MG63 (cell line): ENCODE measurements at places on chromosomes 2 and 18. TPM values are rescaled to one million over a fixed set of nuclear protein-coding genes. Genes with fewer than 3 reads are reported as not detected.

GRCh38 chr2:111108745-111109271 lies 11.9 kb upstream of the BCL2L11 start:
- no peak for DNase-seq

- peak; percentile 35 for DNase-seq
Observed at GRCh38 chr2:222304737-222305515, 6.1 kb upstream of the PAX3 start.

DNA sequence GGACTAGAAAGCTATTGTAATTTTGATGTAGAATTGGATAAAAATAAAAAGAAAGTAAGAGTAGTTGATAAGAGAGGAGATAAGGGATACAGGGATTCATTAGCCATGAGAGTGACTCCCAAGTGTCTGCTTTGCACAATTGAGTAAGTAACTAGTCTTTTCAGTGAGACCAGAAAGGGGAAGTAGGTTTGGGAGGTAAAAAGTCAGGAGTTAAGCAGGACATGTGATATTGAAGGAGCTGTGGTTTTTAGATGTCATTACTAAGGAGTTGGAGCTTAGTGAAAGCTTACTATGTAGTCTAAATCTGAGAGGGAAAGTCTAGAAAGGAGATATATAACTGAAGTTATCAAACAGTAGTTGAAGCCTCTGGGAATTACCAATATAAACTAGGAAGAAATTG lies 93.4 kb downstream of the SLC5A7 start:
- no peak for DNase-seq

- no peak for DNase-seq
Observed at GRCh38 chr2:27324720-27325119, 1.8 kb upstream of the MPV17 start.

- DNase-seq, result no peak
Observed at GRCh38 chr2:206569470-206569869, 72.8 kb upstream of the FAM237A start.

GRCh38 chr2:6924101-6924923 lies 7.1 kb downstream of the RNF144A start:
- DNase-seq, result no peak

DNA sequence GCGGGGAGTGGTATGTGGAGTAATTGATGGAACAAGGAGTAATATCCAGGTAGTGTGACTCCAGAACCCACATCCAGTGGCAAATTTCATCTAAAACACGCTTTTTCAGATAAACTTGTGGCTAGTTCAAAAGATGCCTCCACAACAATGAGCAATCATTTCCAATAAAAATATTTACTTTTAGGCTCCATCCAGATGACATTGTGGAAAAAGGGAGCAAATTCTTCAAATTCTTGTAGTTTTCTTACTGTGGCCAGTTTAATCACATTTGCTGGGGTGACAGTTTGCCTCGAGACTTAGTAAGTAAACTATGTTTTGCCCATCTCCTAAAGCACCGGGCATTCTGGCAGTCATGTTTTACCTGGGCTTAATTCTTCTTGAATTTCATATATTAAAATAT lies 243.6 kb downstream of the IRS1 start:
- DNase-seq, result no peak

GRCh38 chr2:200786826-200787225 lies 24.9 kb upstream of the BZW1 start:
- peak; percentile 67 for DNase-seq

DNA sequence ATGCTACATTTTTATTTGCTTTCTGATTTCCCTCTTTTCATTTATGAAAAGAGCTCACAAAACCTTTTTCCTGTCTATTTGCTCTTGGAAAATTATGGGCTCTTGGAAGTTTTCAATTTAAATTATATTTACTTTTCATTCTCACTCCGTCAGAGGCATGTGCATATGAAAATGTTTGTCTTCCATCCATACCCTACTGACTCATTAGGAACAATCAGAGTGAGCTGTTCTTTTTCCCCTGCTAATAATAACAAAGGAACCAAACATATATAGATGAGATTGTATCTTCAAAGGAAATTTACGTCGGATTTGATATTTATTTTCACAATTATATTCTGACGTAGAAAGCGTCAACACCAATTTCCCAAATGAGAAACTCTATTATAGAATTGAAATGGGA lies 1101.2 kb downstream of the TSN start:
- DNase-seq, result no peak

- DNase-seq, result peak; percentile 6
Observed at GRCh38 chr2:166074430-166074829, 53.4 kb downstream of the SCN1A start.

GRCh38 chr2:169007941-169008340 lies 23.2 kb downstream of the ABCB11 start:
- no peak for DNase-seq

DNA sequence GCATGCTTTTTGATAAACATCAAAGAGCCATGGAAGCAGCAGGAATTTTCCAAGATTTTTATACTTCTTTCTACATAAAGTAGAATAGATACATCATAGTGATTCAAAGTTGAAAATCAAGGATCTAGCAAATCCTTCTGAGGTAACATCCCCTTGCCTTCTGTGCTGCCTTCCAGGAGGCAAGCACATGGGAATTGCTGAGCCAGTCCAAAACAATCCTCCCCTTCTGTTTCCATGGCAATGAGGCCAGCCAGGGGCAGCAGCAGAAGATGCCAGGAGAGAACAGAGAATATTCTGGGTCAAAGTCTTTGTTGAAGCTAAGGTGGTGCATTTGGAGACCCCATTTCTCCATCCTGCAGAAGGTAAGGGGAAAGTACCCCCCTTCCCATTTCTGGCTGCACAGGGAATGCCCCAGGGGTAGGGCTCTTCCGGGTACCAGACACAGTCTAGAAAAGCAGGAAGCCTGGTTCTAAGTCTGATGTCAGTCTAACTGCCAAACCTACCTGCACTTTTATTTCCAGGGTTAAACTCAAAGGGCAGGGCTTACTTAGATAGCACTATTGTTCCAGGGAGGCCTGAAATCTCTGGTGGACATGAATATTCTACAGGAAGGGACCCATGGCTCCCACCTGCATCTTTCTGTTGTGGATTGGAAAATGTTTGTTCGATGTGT lies 22.1 kb downstream of the CENPA start:
- DNase-seq, result no peak

- DNase-seq, result no peak
Observed at GRCh38 chr2:40284797-40285196, 167.1 kb downstream of the SLC8A1 start.

GRCh38 chr2:231287696-231288095 lies 89.3 kb downstream of the ARMC9 start:
- no peak for DNase-seq

DNA sequence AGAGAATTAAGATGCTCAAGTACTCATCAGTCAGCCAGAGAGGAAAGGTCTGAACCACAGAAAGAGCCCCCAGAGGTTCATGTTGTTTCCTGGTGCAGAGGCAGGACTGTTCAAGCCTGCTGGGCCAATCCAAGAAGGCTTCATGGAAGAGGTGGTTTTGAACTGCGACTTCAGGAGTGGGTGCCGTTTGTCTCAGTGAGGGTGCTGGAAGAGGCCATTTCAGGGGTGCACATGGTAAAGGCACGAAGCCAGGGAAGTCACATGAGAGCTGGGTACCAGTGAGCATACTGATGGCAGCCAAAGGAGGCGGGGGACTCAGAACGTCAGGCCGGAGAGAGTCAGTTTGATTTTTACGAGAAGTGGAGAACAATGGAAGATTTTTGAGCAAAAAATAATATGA lies 55.5 kb downstream of the EMILIN2 start:
- DNase-seq, result no peak

DNA sequence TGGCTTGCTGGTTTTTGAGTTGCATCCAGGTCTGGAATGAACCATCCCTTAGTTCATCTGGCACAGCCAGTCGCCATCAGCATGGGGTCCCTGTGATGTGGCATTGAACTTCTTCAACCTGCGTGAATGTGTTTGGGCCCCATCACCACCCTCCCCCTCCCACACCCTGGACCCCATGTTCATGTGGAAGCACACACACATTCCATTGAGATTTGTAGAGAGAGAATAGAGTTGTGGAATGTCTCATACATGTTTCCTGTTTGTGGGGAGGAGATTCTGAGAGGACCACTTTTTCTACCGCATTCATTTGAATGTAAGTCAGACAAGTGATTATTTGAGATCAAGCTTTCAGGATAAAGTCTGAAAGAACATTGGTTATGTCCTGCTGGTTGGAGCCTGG lies 117.6 kb upstream of the EML6 start:
- DNase-seq, result peak; percentile 15

GRCh38 chr2:58035352-58035751 lies 11.3 kb upstream of the VRK2 start:
- no peak for DNase-seq

DNA sequence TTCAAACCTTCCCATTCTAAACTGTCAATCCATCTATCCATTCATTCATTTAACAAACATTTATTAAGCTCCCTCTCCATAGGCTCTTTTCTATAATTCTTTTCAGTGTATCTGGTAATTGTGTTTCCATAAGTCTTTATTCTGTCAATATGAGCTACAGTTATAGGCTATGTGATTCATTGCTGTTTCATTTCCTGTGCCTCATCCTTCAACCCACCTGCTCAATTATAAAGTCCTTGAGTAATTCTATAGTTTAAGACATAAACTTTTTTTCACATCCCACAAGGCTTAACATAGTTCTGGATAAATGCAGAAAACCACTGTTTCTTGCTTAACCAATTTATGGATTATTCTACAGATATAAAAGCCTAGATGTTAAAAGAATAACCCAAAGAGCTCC lies 84.2 kb upstream of the PIK3C3 start:
- DNase-seq, result no peak

DNA sequence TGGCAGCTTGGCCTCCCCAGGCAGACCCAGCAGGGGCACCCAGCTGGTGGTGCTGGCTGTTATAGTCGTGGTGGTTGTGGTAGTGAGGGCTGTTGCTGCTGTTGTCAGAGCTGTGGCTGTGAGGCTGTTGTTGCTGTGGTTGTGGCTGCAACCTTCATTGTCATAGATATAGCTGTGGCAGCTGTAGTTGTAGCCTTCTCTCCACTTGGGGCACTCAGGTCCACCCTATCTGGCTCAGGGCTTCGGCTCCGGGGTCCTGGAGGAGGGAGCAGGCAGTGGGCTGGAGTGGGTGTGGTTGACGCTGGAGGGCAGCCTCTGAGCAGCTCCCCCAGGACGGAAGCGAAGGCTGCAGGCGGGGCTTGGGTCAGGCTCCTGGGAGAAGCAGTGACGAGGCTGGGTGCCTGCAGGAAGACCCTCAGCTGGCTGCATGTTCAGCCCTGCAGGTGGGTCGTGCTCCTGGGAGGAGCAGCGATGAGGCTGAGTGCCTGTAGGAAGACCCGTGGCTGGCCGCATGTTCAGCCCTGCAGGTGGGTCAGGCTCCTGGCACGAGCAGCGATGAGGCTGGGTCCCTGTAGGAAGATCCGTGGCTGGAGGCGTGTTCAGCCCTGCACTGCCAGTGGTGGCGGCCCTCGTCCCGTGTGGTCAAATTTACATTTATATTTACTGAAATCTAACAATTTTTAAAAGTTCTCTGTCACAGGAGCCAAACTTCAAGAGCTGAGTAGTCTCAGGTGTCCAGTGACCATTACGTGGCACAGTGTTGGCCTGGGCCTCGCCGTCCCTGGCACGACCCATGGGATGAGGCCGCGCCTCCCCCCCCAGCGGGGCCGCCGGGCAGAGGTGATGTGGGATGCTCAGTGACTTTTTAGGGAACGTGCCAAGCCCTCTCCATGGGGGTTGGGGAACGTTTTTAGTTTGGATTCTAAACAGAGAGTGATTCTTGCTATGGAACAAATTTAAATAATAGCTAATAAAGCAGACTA lies 79.2 kb upstream of the PXDN start:
- no peak for DNase-seq

- DNase-seq, result no peak
Observed at GRCh38 chr18:68960355-68960754, 162.5 kb downstream of the CCDC102B start.

DNA sequence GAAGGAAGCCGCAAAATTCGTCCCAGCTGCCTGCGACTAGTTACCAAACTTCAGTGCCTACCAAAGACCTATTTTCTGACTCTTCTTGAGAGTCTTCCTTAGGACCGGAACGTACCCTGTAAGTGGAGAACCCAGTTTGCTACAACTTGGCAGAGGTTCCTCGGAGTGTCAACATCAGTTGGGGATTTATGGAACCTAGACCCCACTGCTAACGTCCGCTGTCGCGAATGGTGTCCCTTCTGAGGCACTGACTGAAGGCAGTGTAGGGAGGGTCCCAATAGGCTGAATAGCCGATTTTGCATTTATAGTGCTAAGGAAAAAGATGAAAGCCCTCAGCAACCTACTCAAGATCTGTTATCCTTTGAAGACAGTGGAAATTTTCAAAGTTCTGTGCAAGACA lies 568 bp upstream of the STK17B start:
- no peak for DNase-seq

GRCh38 chr18:45733535-45733934 lies 9.6 kb downstream of the SLC14A1 start:
- DNase-seq, result no peak

DNA sequence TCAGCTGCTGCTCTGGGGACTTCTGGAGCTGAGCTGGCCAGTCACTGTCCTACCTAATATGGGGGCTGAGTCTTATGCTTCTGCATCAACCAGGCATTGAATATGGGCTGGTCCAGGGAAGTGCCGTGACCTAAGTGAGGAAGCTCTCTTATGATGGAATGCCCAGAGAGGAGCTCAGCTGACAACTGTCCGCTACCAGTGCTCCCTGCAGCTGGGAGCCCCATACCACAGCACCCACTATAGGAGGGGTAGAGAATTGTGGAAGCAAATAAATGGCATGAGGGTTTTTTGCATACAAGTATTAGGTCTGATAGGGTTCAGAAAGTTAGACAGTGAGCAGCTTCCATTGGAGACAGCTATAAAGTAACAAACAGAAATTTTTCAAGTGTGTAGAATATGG lies 4.5 kb downstream of the TIMM21 start:
- DNase-seq, result no peak

GRCh38 chr2:94984964-94985575 lies 40.4 kb upstream of the MAL start:
- peak; percentile 2 for DNase-seq

GRCh38 chr18:58314284-58314683 lies 270.3 kb downstream of the NEDD4L start:
- DNase-seq, result peak; percentile 80

GRCh38 chr2:102437122-102437521 lies 14.2 kb downstream of the IL18RAP start:
- no peak for DNase-seq

Gene UBXN4
- total RNA-seq, result 46.3 and 63.0 TPM in 2 replicates

Gene ANKRD30BL
- total RNA-seq, result not detected in 2 replicates

Gene INPP5D
- total RNA-seq, result not detected in 2 replicates

Gene THSD7B
- not detected in 2 replicates for total RNA-seq

Gene AMMECR1L
- total RNA-seq, result 12.9 and 17.2 TPM in 2 replicates

Gene TUBB8B
- total RNA-seq, result not detected in 2 replicates

Gene FEV
- total RNA-seq, result not detected in 2 replicates

Gene ANO7
- 0.10 TPM in 1 of 2 replicates, not detected in the other for total RNA-seq

Gene SLC9A2
- not detected in 2 replicates for total RNA-seq

Gene DCDC2C
- not detected in 2 replicates for total RNA-seq

Gene NLRC4
- total RNA-seq, result not detected in 2 replicates

Gene HOXD4
- 0.26 TPM in 1 of 2 replicates, not detected in the other for total RNA-seq

Gene CTDSP1
- total RNA-seq, result 82.9 and 84.6 TPM in 2 replicates
